ENCODE measurements at places on chromosomes 4 and X.

GRCh38 chrX:38841750-38842149, 40.5 kb downstream of the MID1IP1 start:
- DNase-seq: no peak
- H3K36me3 ChIP-seq: no peaks in the 10 kb centered on the region
- H3K4me3 ChIP-seq: no peak overlapping the region
- no peaks in the 10 kb centered on the region for H3K27me3 ChIP-seq

DNA sequence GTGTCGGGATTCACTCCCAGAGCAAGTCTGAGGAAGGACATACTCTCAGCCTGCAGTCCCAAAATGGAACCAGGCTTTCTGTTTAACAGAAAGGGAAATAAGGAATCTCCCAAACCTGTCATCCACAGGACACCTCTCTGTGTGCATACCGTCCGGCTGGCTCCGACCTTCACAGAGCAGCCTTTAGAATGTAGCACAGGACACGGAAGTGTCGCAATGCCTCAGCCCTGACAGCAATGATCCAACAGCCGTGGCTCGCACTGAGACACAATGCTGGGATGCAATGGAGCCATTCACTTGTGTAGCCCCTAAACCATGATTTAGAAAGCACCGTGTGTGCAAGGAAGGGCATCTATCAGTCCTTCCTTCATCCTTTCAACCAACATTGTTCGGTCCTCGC, 15.5 kb upstream of the HELT start:
- no peaks in the 10 kb centered on the region for H3K4me1 ChIP-seq
- no peak overlapping the region for H3K4me3 ChIP-seq
- no peak for DNase-seq
- H3K36me3 ChIP-seq: no peaks in the 10 kb centered on the region
- no peaks in the 10 kb centered on the region for H3K27me3 ChIP-seq

DNA sequence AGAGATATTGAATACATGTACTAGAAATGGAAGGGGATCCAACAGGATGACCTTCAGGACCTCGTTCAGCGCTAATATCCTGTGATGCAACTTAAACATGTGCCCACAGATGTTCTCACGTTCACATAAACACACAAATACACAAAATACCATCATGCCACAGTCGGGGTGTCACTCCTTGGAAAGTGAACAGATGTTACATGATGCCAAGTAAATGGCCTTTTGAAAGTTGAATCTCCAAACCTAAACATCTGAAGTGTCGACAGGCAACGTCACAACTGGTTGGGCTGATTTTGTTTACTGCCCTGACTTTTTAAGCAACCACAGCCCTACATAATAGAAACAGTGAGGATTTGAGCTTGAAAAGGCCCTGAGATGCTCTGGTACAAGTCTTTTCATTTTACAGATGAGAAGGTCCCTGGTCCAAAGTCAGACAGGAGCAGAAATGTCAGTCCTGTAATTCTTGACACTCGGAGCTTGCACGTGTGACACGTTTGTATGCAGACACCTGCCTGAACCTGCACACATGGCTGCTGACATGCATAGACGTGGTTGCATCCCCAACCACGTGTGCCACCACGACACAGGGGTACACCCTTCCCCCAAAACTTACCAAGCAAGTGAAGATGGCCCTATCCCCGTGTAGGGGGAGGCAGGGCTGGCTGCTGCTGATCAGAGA, 23.5 kb upstream of the BCORL1 start:
- H3K27me3 ChIP-seq: no peaks in the 10 kb centered on the region
- no peaks in the 10 kb centered on the region for H3K4me1 ChIP-seq
- DNase-seq: no peak
- H3K36me3 ChIP-seq: no peaks in the 10 kb centered on the region

GRCh38 chrX:13188731-13189309, 131.0 kb downstream of the ATXN3L start:
- H3K4me3 ChIP-seq: no peak overlapping the region
- H3K27me3 ChIP-seq: no peaks in the 10 kb centered on the region
- no peak overlapping the region for H3K27ac ChIP-seq
- H3K36me3 ChIP-seq: no peaks in the 10 kb centered on the region

GRCh38 chr4:129403848-129404247, 307.9 kb downstream of the C4orf33 start:
- H3K4me1 ChIP-seq: no peaks in the 10 kb centered on the region
- H3K36me3 ChIP-seq: no peaks in the 10 kb centered on the region
- H3K4me3 ChIP-seq: no peak overlapping the region
- H3K27me3 ChIP-seq: no peaks in the 10 kb centered on the region
- H3K27ac ChIP-seq: no peak overlapping the region

- no peaks in the 10 kb centered on the region for H3K4me1 ChIP-seq
- H3K4me3 ChIP-seq: no peak overlapping the region
- no peaks in the 10 kb centered on the region for H3K36me3 ChIP-seq
- H3K27ac ChIP-seq: no peak overlapping the region
- DNase-seq: no peak
These were observed 2.1 kb downstream of the NDNF start for GRCh38 chr4:121070274-121070673.
